ENCODE measurements at places on chromosomes 2 and 18.

- no peak for DNase-seq
Measured at GRCh38 chr2:11652553-11652952, 17.4 kb downstream of the NTSR2 start.

- DNase-seq: no peak
Measured at GRCh38 chr2:100009743-100010142, 132.6 kb downstream of the AFF3 start.

GRCh38 chr2:187500585-187501359, 52.7 kb upstream of the CALCRL start:
- DNase-seq: peak; percentile 6

DNA sequence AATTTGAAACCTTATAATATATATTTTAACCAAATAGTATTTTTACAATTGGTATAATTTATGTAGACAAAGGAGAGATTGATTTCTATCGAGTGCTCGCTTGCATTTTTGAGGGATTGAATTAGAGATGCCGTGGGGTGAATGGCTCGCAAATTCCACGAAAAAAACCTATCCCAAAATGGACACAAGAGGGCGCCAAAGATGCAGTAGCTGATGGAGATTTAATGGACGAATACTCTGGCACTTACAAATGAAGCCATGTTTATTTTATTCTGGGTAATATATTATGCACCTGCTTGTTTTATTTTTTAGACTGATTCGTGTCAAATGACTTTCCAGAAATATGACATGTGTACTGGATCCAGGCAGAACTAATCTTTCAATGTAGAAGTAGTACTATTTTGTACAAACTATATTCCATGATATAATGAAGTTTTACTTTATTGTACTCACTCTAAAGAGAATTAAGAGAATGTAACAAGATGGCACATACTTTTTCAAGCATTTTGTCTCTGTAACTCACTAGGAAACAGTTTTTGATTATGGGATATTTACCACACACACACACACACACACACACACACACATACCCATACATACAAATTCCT, 505.4 kb downstream of the PLCL1 start:
- peak; percentile 73 for DNase-seq

DNA sequence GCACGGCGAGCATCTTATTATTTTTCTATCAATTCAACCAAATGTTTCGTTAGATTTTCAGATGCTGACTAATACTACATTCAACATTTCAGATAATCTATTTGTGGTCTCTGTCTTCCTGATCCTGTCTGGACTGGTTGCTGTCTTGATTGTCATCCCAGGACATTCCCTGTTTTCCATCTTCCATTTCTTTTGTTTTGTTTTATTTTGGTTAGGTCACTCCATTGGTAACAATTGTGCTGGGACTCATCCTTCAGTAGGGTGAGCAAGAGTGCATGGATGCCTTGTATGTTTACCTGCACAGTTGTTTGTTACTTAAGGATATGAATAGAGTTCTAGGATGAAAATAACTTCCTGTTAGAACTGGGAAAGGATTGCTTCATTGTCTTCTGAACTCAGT, 55.9 kb upstream of the ACYP2 start:
- no peak for DNase-seq

DNA sequence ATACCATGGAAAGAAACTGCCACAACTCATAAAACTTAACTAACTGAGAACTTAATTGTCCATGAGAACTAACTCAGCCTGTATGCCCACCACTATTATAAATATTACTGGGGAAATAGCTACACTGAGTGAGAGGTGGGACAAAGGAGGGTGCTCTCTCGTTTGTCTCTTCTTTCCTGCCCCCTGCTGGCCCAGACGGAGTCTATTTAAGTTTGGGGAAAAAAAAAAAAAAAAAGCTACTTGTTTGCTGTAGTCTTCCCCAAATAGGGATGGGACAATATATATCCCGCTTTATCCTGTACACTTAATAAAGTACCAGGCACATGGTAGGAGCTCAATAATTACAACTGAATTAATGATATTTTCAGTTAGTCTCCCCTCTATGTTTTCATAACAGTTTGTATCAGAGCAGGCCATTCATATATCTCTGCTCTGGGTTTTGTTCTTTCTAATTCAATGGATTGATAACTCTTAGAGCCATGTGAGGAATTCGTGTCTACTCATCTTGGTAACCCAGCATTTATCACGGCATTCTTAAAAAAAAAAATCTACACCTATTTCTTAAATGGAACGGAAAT, 647.6 kb upstream of the PKDCC start:
- DNase-seq: peak; percentile 26

Measured in retina (tissue), 1 donor.